Right cardiac atrium (tissue), 5 donors: ENCODE measurements at places on chromosomes 4 and X. TPM values are rescaled to one million over a fixed set of nuclear protein-coding genes. Genes with fewer than 3 reads are reported as not detected.

Gene NLGN3
- total RNA-seq: 1.1 TPM

Gene SPANXB1
- total RNA-seq: not detected

Gene NCBP2L
- not detected for total RNA-seq

Gene STIM2
- 19.2 TPM for total RNA-seq

Gene HTN3
- not detected for total RNA-seq

Gene CD99L2
- total RNA-seq: 72.2 TPM

Gene FAM241A
- 4.8 TPM for total RNA-seq

Gene XAGE1B
- total RNA-seq: not detected

Gene CENPVL3
- not detected for total RNA-seq

Gene COL4A5
- 26.7 TPM for total RNA-seq

Gene AWAT2
- total RNA-seq: not detected

Gene LRP2BP
- total RNA-seq: 1.6 TPM

Gene STPG2
- 0.40 TPM for total RNA-seq

Gene SSX4
- total RNA-seq: not detected

Gene OTOP1
- not detected for total RNA-seq

Gene ADH1A
- 1.5 TPM for total RNA-seq

Gene SCML2
- 1.2 TPM for total RNA-seq

Gene CFAP99
- not detected for total RNA-seq

Gene SLC26A1
- not detected for total RNA-seq

Gene WDR17
- 1.4 TPM for total RNA-seq

Gene KCNIP4
- total RNA-seq: 0.23 TPM

Gene RXFP1
- total RNA-seq: not detected

Gene GPC4
- total RNA-seq: 8.7 TPM

Gene FAM236C
- total RNA-seq: not detected

Gene ETNPPL
- total RNA-seq: 5.0 TPM

Gene SH3BP2
- 25.0 TPM for total RNA-seq

Gene SHROOM2
- 1.9 TPM for total RNA-seq

Gene TKTL1
- total RNA-seq: 5.5 TPM

Gene SLIT2
- 10.4 TPM for total RNA-seq

Gene SEL1L3
- total RNA-seq: 2.7 TPM

Gene NEK1
- total RNA-seq: 14.0 TPM

Gene GABRA4
- 1.9 TPM for total RNA-seq

Gene GYPE
- total RNA-seq: 1.0 TPM

Gene TCP11X2
- total RNA-seq: not detected

Gene CT45A1
- not detected for total RNA-seq

Gene FAM9C
- not detected for total RNA-seq

Gene MAGEC2
- not detected for total RNA-seq
